ENCODE measurements at places on chromosomes 3 and 15.

- DNase-seq, result no peak
These were observed 508.6 kb upstream of the SUCLG2 start for GRCh38 chr3:68163062-68163461.

- no peak for DNase-seq
These were observed 217.6 kb downstream of the SLCO3A1 start for GRCh38 chr15:92071045-92071634.

GRCh38 chr15:69272891-69273290, 25.8 kb upstream of the PAQR5 start:
- no peak for DNase-seq

DNA sequence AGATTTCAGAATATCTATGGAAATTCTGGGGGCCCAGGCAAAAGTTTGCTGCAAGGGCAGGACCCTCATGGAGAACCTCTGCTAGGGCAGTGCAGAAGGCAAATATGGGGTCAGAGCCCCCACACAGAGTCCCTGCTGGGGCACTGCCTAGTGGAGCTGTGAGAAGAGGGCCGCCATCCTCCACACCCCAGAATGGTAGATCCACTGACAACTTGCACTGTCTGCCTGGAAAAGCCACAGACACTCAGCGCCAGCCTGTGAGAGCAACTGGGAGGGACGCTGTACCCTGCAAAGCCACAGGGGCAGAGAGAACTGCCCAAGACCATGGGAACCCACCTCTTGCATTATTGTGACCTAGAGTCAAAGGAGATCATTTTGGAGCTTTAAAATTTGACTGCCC, 13.8 kb downstream of the CCNDBP1 start:
- DNase-seq, result no peak

- no peak for DNase-seq
These were observed 83.3 kb downstream of the MEX3B start for GRCh38 chr15:81962482-81962881.

DNA sequence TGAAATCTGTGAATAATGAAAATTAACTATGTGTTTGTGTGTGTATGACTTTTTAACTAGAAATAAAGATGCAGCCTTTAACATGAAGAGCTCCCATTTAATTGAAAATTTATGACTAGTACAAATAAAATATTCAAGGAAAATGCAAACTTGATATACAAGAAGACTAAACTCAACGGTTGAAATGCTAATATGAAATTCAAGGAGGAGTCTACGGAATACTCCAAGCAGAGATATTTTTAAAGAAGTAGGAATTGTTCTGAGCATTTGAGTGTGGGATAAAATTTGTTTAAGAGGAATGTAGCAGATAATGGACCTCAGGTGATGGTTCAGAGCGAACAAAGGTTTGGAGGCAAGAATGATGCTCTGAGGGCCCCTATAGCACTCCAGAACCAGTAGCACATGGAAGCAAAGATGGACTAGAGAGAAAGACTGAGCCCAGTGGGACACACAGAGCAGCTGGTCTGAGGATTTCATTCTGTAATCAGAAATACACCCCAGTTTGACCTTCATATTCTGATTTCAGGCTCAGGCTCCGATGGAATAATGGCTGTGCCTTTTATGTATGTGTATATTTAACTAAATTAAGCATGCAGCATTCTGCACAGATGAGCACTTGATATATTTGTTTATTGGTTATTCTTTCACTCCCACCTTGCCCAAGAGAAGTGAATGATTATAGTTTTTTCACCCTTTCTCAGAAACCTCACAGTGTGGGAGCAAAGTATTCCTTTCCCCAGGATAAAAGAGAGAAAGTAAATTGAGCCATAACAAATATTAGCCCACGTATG, 227.1 kb downstream of the ZPLD1 start:
- DNase-seq, result no peak

DNA sequence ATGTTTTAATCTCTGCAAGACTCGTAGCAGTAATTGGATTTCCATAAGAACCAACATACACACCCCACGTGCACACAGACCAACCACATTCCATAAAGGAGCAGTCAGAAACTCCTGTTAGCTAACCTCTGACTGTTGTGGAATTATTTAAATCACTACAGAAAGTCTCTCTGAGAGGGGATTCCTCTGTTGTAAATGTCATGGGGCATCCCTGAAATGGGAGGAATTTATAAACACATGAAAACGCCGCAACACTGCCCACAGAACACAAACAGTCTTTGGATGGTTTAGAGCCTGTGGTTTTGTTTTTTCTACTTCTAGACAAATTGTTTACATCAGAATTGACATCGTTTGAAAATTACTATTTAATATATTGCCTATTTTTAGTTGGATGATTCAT, 740.1 kb upstream of the GRM7 start:
- no peak for DNase-seq

DNA sequence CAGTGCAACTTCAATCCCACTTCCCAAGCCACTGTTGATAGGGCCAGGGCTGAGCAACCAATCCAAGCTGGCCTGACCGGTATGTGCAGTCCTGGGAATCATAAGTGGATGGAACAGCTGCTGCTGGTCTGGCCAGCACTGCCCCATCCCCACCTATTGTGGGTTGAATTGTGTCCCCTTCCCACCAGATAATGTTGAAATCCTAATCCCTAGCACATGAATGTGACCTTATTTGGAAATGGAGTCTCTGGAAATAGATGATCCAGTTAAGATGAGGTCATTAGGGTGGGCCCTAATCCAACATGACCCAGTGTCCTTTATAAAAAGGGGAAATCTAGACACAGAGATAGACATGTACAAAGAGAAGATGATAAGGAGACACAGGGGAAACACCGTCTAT, 13.7 kb upstream of the PDIA5 start:
- no peak for DNase-seq

DNA sequence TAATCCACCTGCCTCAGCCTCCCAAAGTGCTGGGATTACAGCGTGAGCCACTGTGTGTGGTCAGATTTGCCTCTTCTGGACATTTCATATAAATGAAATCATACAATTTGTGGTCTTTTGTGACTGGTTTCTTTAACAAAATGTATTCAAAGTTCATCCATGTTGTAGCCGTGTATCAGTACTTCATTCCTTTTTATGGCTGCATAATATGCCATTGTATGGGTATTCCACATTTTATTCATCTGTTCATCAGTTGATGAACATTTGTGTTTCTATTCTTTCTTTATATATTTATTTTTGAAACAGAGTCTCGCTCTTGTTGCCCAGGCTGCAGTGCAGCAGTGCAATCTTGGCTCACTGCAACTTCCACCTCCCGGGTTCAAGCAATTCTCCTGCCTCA, 25.8 kb downstream of the WDR76 start:
- DNase-seq, result no peak

- DNase-seq, result no peak
These were observed 435.4 kb upstream of the GOLIM4 start for GRCh38 chr3:168531116-168531515.

DNA sequence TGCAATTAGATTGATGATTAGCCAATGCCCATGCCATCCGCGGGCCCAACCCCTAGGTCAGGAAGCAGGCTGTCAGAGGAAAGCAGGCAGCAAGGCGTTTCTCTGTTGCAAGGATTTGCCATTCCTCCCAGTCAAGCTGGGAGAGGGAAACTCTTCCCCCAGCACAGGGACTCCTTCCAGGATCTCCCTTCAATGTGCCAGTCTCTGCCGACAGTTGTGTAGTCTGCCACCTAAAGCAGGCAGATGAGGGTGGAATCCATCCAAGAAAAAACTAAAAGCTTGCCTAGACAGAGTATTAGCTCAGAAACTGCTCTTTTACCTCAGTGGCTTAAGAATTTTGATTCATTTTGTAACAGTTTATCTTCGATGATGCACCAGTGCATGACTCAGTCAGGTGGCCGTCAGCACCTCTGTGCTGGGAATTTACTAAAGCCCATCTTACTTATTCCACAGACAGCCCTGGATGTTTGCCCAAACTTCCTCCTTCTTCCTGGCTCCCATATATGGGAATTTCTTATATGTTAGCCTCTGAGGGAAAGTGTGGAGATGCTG, 501.5 kb upstream of the THBS1 start:
- DNase-seq, result no peak

- no peak for DNase-seq
These were observed 147.9 kb downstream of the SST start for GRCh38 chr3:187522293-187522692.

DNA sequence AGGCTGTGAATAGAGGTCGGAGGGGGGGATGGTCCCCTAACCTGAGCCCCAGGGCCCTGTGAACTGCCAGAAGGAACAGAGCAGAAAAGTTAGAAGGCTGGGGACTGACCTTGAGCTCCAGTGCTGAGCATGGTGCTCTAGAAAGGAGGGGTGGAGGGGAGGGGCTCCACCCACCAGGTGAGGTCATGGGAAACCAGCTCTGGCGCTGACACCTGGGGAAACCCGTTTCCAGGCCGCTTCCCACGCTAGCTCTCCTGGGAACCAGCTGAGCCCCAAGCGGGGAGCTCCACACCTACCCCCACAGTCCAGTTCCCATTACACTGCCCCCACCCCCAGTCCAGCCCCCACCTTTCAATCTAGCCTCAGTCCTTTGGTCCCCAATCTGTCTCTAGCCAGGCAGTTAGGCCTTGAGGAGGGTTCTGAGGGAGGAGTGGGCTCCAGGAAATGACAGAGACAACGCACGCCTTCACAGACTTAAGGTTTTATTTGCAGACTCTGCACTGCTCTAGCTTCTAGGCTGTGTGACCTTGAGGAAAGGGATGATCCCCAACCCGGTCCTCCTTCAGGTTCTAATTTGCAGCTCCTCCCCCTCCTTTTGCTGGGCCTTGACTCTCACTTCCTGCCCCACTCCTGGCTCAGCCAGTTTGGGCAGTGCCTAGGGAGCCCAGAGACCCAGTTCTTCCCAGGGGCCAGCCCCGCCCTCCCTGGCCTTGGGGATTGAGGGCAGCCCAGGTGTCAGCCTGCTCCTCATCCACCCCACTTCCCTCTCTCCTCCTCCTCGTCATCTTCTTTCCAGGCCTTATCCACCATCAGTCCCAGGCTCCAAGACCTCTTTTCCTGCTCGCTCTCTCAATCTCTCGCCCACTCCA, 2.1 kb downstream of the RHOV start:
- no peak for DNase-seq

GRCh38 chr3:87332789-87333188, 56.4 kb upstream of the POU1F1 start:
- DNase-seq, result no peak

- peak; percentile 45 for DNase-seq
These were observed 13.4 kb upstream of the GHSR start for GRCh38 chr3:172461530-172462138.

DNA sequence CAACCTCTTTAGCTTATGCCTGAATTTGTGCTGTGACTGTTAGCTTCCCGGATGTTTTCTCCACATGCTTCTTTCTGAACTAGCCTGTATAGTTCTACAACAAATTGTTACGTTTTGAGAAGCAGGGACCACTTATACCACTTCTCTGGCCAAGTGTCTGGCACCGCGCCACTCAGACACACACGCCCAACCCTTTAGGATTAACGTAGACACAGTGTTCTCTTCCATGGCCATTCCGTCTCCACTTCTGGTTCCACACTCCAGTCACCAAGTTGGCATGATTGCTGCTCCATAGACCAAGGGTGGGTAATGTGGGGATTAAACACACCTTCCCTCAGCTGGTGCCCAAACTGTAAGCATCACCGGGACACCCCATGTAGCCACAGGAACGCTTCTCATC, 755 bp upstream of the TMEM108 start:
- DNase-seq, result no peak

GRCh38 chr3:88235102-88235501, 85.3 kb downstream of the C3orf38 start:
- DNase-seq, result no peak

DNA sequence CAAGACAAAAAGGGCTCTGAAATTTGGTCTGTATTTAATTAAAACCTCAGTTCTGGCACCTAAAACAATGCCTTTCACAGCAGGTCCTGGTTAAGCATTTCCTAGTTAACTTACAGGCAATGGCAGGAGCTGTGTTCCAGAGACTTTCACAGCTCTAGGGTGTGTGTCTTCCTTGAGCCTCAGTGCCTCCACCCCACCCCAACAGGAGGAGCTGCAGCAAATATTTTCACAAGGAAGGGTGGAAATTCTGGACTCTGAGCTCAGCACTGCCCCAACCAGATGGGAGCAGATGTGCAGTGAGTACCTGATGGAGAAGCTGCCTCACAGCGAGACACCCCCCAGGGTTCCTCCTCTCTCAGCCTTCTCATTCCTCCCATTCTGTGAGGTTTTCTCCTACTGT, 106.3 kb upstream of the SPATA12 start:
- DNase-seq, result no peak

DNA sequence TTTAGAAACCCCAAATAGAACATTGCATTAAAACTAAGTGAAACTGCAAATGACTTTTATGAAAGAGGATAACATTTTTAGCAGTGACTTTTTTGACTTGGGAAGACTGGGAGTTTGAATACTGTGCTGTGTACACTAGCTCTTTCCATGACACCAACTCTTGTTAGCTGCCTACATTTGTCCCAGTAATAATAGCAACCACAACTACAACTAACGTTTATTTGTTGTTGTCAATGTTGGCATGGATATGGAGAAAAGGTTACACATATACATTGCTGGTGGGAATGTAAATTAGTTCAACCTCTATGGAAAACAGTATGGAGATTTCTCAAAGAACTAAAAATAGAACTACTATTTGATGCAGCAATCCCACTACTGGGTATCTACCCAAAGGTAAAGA, 329.6 kb upstream of the ADAMTS9 start:
- no peak for DNase-seq

- peak; percentile 72 for DNase-seq
These were observed 82.2 kb upstream of the CTDSPL start for GRCh38 chr3:37779289-37780152.

DNA sequence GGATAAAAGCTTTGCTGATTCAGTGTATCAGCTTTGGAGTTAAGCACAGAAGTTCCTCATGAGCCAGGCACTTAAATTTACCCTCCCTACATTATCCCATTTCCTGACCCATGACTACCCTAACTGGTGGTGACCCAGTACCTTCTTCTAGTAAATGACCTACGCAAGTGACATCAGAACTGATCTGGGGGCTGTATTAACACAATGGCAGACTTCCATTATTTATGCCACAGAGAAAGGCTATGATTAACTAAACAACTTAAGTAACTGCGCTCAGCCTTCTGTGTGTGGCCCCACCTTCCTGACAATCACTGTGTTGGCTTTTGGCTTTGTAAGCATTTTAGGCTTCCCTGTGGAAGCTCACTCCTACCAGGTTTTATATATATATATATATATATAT, 1.9 kb downstream of the MB21D2 start:
- DNase-seq, result peak; percentile 39

DNA sequence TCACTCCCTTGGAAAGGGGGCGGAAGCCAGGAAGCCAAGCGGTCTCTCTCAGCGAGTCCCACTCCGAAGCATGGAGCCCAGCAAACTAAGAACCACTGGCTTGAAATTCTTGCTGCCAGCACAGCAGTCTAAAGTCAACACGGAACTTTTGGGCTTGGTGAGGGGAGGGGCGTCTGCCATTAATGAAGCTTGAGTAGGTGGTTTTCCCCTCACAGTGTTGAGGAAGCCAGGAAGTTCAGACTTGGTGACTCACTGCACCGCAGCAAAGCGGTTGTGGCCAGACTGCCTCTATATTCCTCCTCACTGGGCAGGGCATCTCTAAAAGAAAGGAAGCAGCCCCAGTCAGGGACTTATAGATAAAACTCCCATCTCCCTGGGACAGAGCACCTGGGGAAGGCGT, 665.4 kb upstream of the CBLB start:
- DNase-seq, result peak; percentile 26

GRCh38 chr15:50973605-50974004, 65.1 kb downstream of the AP4E1 start:
- DNase-seq, result no peak

Measured in inflammatory macrophage (primary cell).